ENCODE measurements at places on chromosomes 16 and 17. TPM values are rescaled to one million over a fixed set of nuclear protein-coding genes. Genes with fewer than 3 reads are reported as not detected.

Gene KCNG4
- total RNA-seq = not detected

Gene CFAP97D1
- not detected for total RNA-seq

Gene SOST
- total RNA-seq = not detected

Gene SPATA22
- not detected for total RNA-seq

Gene HEXIM2
- total RNA-seq = 13.8 TPM

Gene TMEM235
- total RNA-seq = not detected

Gene GNG13
- not detected for total RNA-seq

Gene RFNG
- 24.6 TPM for total RNA-seq

Gene HSD17B1
- total RNA-seq = 5.7 TPM

Gene CACNG1
- total RNA-seq = not detected

Gene KRT20
- total RNA-seq = not detected

Gene SOX8
- total RNA-seq = 0.16 TPM

Gene WNT9B
- total RNA-seq = not detected

Gene ALDH3A1
- total RNA-seq = 0.43 TPM

Gene DHX58
- total RNA-seq = 14.7 TPM

Gene GPR179
- total RNA-seq = not detected

Gene G6PC1
- total RNA-seq = not detected

Gene TCAP
- 0.34 TPM for total RNA-seq
